ENCODE measurements at places on chromosomes 11 and 22.
A peak's percentile ranks its signal among the peaks of the same experiment; 100 is the strongest.

- DNase-seq = no peak
Measured at GRCh38 chr22:40196628-40197360, 19.1 kb downstream of the TNRC6B start.

- peak; percentile 74 for DNase-seq
Measured at GRCh38 chr22:50190182-50190940, 4.6 kb downstream of the TRABD start.

- DNase-seq = no peak
Measured at GRCh38 chr11:85913513-85913912, 58.3 kb downstream of the CCDC83 start.

DNA sequence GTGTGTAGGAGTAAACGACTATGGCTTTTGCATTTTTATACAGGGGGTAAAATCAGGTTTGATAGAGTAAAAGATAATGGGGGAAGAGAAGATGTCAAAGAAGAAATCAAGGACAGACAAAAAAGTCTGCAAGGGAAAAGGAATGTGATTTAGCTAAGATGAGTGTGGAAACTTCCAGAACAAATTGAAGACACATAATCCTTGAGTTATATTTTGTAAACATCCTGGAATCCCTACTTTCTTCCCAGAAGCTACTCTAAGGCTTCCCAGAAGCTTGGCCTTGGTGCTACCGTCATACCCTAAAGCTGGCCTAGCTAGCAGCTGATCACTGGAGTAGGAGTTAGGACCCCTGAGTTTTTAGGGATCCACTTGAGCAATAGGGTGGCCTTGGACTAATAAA lies 82.4 kb downstream of the BLID start:
- no peak for DNase-seq

GRCh38 chr11:123742031-123742723 lies 717 bp upstream of the ZNF202 start:
- peak; percentile 0 for DNase-seq

- DNase-seq = no peak
Measured at GRCh38 chr11:128852327-128853023, 14.6 kb downstream of the KCNJ1 start.

DNA sequence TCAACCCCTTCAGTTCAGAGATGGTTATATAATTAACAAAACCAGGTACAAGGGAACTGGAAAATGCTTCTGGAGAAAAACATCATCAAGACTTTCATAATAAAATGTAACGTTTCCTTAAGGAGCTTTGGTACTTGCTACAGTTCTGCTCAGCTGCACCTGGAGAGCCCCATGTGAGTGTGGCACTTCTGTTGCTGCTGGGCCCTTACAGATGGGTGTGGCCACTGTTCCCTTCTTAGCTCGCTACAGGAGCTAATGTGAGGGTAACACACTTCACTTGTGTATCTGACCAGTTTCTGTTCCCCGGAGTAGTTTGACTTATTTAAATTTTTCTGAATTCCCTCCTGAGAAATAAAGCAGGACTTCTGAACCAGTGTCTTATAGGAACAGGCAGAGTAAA lies 4.0 kb downstream of the POU2AF3 start:
- no peak for DNase-seq

GRCh38 chr11:61657566-61658290 lies 22.5 kb upstream of the DAGLA start:
- DNase-seq = no peak

DNA sequence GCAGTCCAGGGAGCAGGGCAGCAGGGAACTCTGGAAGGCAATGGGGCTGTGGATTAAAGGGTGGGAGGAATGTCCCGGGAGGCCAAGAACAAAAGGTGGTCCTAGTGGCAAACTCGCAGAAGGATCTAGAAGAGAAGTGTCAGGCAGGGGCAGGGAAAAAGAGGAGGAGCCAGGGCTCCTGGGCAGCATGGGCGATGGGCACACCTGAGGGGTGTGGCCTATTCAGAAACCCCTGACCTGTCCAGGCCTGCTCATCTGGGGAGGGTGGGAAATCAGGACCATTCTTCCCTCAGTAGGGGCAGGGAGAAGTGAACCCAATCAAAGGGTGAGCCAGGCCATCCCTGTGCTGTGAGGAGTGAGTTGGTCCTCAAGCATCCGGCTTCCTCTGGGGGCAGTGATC lies 108.6 kb downstream of the TRIM29 start:
- DNase-seq = no peak
